LHCN-M2 (cell line): ENCODE measurements at places on chromosomes 16 and 17.

GRCh38 chr16:81014672-81015071, 7.7 kb downstream of the CENPN start:
- no peak for DNase-seq

DNA sequence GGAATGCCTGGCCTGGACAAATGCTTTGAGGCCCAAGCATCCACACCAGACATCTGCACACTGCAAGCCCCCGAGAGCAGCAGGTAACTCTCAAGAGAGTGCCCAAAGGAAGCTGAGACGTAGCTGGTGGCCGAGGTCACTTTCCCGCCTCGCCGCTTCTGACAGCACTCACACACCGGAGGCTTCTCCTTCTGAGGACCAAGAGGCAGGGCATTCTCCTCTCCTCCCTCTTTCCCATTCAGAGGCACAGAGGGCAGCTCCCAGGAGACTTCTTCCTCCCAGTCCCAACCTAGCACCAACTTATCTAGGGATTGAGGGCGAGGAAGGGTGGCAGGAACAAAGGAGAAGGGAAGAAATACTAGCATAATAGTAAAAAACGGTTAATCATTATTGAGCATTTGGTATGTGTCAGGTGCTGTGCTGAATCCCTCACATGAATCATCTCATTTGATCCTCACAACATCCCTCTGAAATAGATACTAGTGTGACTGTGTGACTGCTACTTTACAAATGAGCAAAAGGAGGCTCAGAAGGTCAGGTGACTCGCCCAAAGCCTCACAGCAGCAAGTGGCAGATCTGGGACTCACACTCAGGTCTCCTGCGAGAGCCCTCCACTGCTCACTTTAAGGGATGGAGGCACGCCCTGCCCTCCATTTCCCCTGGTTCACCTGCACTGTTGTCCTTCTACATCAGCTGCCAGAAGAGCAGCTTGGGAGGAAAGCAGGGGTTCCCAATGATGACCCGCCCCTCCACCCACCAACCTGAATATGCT, 41.8 kb downstream of the MYO18A start:
- peak; percentile 78 for DNase-seq

DNA sequence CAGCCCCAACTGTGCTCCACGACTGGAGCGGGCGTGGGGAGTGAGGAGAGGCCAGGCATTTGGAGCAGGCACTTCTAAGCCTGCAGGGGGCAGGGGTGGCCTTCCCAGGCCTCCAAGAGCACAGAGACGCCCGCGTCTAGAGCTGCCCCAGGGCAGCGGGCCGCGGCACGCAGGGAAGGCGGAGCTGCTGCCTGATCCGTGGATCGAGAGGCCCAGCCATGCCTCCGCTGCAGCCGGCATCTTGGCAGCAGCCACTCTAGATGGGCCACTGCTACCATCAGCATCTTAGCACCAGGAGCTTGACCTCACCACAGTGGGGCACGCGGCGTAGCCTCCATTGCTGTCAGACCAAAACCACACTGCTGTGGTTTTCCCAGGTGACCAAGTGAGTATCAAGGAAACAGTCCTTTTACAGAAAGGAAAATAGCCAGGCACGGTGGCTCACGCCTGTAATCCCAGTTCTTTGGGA, 20.4 kb upstream of the WDR45B start:
- peak; percentile 43 for DNase-seq

- no peak for DNase-seq
Observed at GRCh38 chr16:80028581-80029380, 428.2 kb upstream of the MAF start.

- peak; percentile 11 for DNase-seq
Observed at GRCh38 chr17:18314059-18314730, 599 bp downstream of the TOP3A start.

- DNase-seq = no peak
Observed at GRCh38 chr17:13874817-13875216, 194.5 kb upstream of the COX10 start.

DNA sequence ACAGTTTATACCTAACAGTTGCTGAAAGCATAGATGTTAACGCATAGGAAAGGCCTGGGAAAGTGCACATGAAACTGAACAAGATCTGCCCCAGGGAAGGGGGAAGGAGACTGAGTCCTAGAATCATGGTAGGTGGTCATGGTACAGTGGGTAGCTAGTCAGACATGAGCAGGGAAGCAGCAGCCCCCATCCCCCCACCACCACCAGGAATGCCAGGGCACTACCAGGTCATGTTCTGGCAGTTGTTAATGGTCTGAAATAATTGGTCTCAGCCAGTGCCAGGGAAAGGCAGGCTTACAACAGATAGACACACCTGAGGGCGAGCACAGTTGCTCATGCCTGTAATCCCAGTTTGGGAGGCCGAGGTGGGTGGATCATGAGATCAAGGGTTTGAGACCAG, 185.2 kb downstream of the CPPED1 start:
- no peak for DNase-seq

DNA sequence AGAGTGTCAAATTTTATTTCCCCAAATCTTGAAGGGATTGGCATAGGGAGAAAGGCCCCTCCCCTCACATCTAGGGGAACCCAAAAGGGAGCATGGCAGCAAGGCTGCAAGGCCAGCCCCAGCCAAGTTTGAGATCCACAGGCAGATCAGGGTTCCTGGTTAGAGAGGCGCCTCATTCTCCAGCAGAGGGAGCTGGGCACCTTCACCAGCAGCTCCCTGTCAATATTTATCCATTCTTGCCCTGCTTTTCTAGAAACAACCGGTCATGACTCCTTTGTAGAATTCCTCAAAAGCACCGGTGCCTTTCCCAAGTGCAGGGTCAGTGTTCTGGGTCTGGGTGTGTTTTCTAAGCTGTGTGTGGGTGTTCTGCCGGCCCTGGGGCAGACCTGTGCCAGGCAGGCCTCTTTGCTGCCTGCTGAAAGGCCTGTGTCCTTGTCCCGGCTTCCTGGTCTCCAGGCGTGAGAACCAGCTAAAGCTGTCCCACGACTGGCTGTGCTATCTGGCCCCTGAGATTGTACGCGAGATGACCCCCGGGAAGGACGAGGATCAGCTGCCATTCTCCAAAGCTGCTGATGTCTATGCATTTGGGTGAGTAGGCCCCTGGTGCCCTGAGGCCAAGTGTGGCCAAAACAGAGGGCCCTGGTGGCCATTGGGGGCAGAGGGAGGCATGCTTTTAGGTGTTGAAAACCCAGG, 21.2 kb upstream of the LGALS9 start:
- DNase-seq = peak; percentile 35

DNA sequence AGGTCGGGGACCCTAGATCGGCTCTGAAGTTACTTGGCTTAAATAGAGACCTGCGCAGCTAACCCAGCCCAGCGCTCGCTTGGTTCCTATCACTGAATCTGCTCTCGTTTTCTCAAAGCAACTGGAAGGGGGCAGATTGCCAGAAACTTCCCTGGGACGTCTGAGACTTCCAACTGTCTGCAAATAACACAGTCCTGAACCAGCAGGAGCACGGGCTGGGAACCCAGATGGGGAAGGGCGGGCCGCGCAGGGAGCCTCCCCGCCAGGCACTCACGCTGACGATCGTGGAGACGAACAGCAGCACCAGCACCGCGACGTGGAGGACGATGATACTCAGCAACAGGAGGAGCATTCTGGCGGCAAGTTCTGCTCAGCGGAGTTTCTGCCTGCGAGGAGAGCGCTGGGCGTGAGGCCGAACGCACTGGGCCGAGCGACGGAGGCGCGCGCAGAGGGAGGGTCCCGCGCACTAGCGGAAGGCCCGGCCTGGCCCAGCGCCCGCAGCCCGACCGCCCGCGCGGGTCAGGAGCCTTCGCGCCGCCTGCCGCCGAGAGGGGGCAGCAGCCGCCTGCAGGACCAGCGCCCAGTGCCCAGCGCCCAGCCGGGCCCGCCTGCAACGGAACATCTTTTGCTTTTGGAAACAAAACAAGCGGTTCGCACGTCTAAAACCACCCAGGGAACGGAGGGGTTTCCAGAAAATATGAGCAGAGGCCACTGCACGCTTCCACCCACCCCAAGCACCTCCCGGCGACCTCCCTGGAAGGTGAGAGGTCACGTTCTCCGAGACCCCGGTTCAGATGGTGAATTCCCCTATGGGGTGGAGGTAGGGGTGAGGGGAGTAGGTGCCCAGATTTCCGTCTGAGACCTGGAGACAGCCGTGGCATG, 4.5 kb downstream of the PMP22 start:
- peak; percentile 88 for DNase-seq

- DNase-seq = peak; percentile 82
Observed at GRCh38 chr17:21199311-21199710, 14.7 kb downstream of the TMEM11 start.

DNA sequence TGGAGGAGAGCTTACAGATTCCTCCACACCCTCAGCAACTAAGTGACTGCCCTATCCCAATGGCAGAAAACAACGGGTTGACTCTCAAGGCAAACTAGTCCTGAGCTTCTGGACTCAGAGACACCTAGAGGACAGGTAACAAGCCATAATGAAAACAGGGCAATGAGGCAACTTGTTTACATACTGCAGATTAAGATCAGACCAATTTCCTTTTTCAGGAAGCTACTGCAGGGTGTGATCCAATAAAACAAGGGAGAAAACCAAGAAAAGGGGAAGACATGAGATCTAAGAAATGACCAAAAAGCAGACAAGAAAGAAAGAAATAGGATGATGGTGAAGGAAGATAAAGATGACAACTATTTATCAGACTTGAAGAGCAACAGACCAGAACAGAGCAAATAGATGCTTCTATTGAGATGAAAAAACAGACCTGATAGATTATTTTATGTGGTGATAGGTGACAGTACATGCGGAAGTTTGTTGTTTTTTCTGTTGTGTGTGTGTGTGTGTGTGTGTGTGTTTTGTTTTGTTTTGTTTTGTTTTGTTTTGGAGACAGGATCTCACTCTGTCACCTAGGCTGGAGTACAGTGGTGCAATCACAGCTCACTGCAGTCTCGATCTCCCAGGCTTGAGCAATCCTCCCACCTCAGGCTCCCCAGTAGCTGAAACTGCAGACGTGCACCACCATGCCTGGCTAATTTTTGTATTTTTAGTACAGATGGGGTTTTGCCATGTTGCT, 120.7 kb downstream of the GAS7 start:
- no peak for DNase-seq

DNA sequence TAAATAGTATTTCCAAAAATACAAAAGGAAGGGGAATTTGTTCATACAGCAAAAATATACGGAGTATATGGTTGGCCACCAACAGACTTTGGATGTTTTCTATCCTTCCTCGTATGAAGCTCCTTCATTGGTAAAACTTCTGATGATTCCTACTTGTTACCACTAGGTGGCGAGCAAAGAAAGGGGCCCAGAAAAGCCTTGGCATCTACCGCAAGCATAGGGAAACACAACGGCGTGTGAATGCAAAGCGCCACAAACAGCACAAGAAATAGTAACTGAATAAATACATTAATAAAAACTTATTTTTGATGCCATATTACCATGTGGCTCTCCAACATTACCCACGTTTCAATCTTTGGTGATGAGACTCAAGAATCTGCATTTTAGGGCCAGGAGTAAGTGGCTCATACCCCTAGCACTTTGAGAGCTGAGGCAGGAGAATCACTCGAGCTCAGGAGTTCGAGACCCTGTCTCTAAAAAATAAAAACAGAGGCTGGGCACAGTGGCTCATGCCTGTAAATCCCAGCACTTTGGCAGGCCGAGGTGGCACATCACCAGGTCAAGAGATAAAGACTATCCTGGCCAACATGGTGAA, 34.5 kb downstream of the YWHAE start:
- peak; percentile 77 for DNase-seq

DNA sequence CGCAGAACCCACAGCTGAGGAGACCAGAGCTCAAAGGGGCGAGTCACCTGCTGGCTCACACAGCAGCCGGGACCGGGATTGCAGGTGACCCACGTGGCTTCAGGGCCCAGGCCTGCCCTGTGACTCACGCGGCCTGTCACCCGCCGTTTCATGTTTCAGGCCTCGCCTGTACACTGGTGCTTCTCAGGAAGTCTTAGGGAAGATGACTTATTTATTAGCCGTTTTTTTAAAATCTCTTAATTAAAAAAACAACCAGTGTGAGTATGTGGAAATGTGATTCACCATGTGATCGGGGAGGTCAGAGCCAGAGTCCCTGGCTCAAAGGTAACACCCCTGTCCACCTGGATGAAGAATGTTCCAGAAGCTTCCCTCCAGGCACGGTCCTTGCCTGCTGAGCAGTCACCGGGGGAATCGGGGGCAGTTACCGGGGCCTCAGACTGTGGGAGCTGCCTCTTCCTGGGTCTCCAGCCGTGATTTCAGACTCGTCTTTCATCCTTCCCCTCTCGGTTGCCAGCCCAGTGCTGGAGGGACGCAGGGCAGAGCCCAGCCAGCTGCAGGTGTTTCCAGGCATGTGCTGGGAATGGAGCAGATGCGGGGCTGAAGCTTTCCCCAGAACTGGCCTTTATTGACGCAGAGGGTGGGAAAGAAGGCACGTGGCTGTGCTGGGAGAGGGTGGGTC, 49.3 kb downstream of the CMIP start:
- peak; percentile 49 for DNase-seq

GRCh38 chr16:19700319-19700781, 17.7 kb downstream of the KNOP1 start:
- no peak for DNase-seq

DNA sequence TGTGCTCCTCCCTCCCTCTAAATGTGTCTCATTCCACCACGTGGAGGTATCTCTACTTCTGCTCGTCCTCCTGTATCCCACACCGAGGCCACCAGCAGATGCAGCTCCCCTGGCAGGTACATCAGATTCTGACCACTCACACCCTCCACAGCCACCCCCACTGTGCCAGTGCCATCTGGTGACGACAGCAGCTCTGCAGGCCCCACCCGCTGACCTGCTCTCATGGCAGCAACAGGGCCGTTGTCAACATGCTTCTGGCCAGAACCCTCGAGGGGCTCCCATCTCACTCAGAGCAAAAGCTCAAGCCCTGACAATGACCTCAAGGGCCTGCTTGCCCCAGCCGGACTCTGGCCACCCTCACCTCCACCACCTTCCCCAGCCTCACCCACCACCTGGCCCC, 93.4 kb downstream of the AMFR start:
- no peak for DNase-seq

DNA sequence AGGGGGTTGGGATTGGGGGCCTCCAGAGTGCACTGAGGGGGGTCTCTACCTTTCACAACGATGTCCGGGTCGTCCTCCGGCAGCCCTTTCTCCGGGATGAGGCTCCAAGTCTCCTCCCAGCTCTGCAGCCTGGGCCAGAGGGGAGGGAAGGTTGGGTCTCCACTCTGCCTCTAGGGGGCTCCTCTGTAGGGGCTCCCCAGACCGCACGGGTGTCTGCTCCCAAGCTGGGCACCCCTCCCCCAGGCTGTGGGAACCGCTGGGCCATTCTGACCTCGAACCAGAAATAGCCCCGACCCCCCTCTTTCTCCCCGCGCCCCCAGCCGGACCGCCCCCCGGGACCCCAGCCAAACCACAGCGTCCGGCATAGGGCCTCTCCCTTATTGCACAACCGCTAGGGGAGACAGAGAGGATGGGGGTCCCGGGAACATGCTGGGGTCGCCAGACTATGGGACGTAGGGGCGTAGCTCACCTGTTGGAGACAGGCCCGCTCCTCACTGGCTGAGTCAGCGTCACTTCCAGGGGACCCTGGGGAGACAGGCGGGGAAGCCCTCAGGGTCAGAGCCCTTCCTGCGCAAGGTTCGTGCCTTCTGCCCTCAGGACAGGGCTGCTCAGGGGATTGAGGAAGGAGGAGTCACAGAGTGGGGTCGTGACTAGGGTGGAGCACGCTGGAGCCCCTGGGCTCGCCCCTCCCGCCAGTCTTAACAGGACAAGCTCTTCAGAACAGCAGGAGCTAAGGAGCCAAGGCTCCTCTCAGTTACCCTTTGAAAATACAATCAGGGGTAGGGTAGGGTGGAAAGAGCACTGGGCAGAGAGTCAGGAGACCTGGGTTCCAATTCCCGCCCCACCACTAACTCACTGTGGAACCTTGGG, 2.7 kb downstream of the PLEKHH3 start:
- DNase-seq = peak; percentile 64
